Chondrocyte (in vitro differentiated cells): ENCODE measurements at places on chromosomes 7 and 10. TPM values are rescaled to one million over a fixed set of nuclear protein-coding genes. Genes with fewer than 3 reads are reported as not detected.

CHCHD2 gene
- total RNA-seq = 119 to 232 TPM (median 120 TPM) in 3 replicates

DNA sequence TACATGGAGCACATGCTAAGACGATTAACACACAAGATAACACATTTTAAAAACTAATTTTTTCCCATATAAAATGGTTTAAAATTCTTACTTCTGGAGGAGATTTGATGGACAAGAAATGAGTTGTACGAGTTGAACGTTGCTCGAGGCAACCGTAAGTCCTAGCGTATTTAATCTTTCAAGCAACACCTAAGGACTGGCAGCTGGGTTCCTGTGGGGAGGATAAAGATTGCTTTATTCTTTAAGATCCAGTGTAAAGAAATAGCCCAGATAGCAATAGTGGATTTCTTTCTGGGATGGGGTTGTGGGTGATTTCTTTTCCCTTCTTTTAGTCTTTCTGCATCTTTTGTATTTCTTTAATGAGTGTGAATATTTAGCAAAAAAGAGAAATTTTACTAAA, 9.8 kb downstream of the TBXAS1 start:
- peaks cover 5% of the 10 kb centered on the region for H3K36me3 ChIP-seq
- no peak for DNase-seq
- H3K27ac ChIP-seq = no peak overlapping the region
- H3K4me1 ChIP-seq = no peaks in the 10 kb centered on the region
- H3K27me3 ChIP-seq = peaks cover 5% of the 10 kb centered on the region

WDFY4 gene
- total RNA-seq = not detected in 3 replicates

- no peak overlapping the region for H3K4me3 ChIP-seq
- H3K27me3 ChIP-seq = no peaks in the 10 kb centered on the region
- DNase-seq = no peak
- H3K27ac ChIP-seq = no peak overlapping the region
- peaks cover 23% of the 10 kb centered on the region for H3K4me1 ChIP-seq
Measured at GRCh38 chr10:28971255-28971654, 293.9 kb downstream of the BAMBI start.

GRCh38 chr7:29853072-29853471, 46.8 kb downstream of the WIPF3 start:
- no peaks in the 10 kb centered on the region for H3K36me3 ChIP-seq
- no peak for DNase-seq
- H3K4me1 ChIP-seq = peaks cover 13% of the 10 kb centered on the region
- H3K4me3 ChIP-seq = no peak overlapping the region
- H3K27me3 ChIP-seq = peaks cover 12% of the 10 kb centered on the region

- no peak for DNase-seq
- H3K27ac ChIP-seq = no peak overlapping the region
- H3K4me3 ChIP-seq = no peak overlapping the region
Measured at GRCh38 chr7:41969561-41970105, 266.7 kb upstream of the INHBA start.

GRCh38 chr7:3832199-3832598, 531.1 kb downstream of the SDK1 start:
- no peak overlapping the region for H3K4me3 ChIP-seq
- no peaks in the 10 kb centered on the region for H3K4me1 ChIP-seq
- no peaks in the 10 kb centered on the region for H3K27me3 ChIP-seq
- H3K36me3 ChIP-seq = no peaks in the 10 kb centered on the region
- no peak for DNase-seq

- no peaks in the 10 kb centered on the region for H3K27me3 ChIP-seq
- DNase-seq = peak; percentile 86
- no peak overlapping the region for H3K4me3 ChIP-seq
- peaks cover 2% of the 10 kb centered on the region for H3K36me3 ChIP-seq
- no peak overlapping the region for H3K27ac ChIP-seq
Measured at GRCh38 chr7:1883834-1884582, 213.9 kb downstream of the ELFN1 start.

DNA sequence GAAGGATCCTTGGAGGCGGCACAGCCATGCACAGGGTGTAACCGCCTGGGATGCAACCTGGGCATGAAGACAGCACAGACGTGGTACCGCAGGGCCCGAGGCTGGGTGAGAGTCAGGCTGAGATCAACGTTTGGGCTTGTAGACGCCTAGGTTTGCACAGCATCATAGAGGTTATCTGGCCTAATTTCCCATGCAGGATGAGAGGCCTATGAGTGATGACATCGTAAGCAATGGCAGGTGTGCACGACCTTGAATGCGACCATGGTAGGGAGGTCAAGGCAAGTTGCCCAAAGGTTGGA, 7.5 kb downstream of the CALML3 start:
- H3K4me3 ChIP-seq = no peak overlapping the region
- H3K27me3 ChIP-seq = peaks cover 4% of the 10 kb centered on the region
- DNase-seq = no peak
- peaks cover 10% of the 10 kb centered on the region for H3K4me1 ChIP-seq
- no peak overlapping the region for H3K27ac ChIP-seq
- H3K36me3 ChIP-seq = peaks cover 3% of the 10 kb centered on the region

GRCh38 chr10:125083576-125083920, 76.8 kb downstream of the CTBP2 start:
- H3K4me1 ChIP-seq = peaks cover 72% of the 10 kb centered on the region
- H3K27me3 ChIP-seq = no peaks in the 10 kb centered on the region
- DNase-seq = no peak
- peak overlapping the region; percentile 99 for H3K27ac ChIP-seq
- peak overlapping the region; percentile 31 for H3K4me3 ChIP-seq

NOLC1 gene
- total RNA-seq = 36.2 to 50.6 TPM (median 38.8 TPM) in 3 replicates

- H3K27me3 ChIP-seq = no peaks in the 10 kb centered on the region
- H3K27ac ChIP-seq = no peak overlapping the region
- peaks cover 6% of the 10 kb centered on the region for H3K4me1 ChIP-seq
- no peak for DNase-seq
Measured at GRCh38 chr10:35558276-35558675, 46.9 kb upstream of the GJD4 start.

- H3K36me3 ChIP-seq = no peaks in the 10 kb centered on the region
- H3K4me1 ChIP-seq = no peaks in the 10 kb centered on the region
- H3K27ac ChIP-seq = no peak overlapping the region
- no peak overlapping the region for H3K4me3 ChIP-seq
- DNase-seq = no peak
Measured at GRCh38 chr7:21077602-21078001, 290.9 kb upstream of the SP8 start.

DNA sequence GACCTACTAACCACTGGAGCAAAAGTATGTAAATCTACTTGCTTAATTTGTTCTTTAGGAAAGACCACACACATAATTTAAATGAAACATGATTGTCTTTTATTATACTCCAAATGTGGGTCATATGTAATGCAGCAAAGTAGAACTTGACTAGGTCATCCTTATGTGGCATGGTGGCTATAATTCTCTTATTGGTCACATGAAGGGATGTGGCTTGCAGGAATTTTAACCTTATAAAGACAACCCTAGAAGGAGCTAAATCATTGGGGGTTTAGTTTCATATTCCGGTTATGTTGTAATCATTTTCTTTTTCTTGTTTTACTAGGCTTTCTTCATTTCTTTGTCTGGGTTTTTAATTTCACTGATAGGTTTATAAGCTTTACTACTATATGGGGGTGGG, 93.9 kb downstream of the SEPTIN7 start:
- peaks cover 22% of the 10 kb centered on the region for H3K4me1 ChIP-seq
- peaks cover 11% of the 10 kb centered on the region for H3K36me3 ChIP-seq
- H3K27ac ChIP-seq = no peak overlapping the region

DNA sequence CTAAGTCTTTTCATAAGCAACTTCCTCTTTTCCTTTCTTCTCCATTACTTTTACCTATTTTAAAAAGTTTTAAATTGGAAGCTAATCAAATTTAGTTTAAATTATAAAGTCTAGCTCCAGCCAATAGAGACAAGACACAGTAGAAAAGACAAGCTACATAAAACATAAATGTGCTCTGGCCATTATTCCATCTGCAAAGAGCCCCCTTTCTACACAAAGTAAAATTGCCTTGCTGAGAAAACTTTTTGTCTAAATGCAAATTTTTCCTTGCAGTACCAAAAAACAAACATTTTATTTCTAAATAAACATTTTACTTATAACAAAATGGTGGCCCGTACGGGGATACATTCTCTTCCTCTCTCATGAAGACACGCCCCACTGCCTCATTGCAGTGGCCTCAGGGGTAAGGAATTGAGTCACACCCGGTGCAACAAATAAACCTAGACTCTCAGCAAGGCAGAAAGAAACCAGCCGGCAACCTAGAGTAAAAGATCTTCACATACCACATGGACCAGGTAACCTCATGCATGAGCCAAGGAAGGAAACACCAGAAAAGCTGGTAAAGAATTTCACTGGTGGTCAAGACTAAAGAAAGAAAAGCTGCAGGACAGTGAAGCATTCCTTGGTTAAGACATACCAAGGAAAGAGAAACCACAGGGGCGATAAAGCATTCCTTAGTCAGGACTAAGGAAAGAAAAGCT, 71.6 kb upstream of the ZNF746 start:
- H3K4me1 ChIP-seq = peaks cover 34% of the 10 kb centered on the region
- H3K27ac ChIP-seq = peak overlapping the region; percentile 90
- peaks cover 21% of the 10 kb centered on the region for H3K36me3 ChIP-seq
- no peak for DNase-seq
- no peaks in the 10 kb centered on the region for H3K27me3 ChIP-seq
- peak overlapping the region; percentile 68 for H3K4me3 ChIP-seq

DNA sequence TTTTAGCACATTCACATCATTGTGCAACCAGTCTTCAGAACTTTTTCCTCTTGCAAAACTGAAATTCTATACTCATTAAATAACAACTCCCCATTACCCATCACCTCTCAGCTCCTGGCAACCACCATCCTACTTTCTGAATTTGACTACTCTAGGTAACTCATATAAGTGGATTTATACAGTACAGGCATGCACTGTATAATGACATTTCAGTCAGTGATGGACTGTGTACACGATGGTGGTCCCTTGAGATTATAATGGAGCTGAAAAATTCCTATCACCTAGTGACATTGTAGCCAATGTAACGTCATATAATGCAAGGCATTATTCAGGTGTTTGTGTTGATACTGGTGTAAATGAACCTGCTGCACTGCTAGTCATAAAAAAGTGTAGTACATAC, 60.1 kb downstream of the BTRC start:
- H3K4me1 ChIP-seq = peaks cover 11% of the 10 kb centered on the region
- no peaks in the 10 kb centered on the region for H3K27me3 ChIP-seq
- H3K27ac ChIP-seq = no peak overlapping the region
- peaks cover 10% of the 10 kb centered on the region for H3K36me3 ChIP-seq
- H3K4me3 ChIP-seq = no peak overlapping the region

DNA sequence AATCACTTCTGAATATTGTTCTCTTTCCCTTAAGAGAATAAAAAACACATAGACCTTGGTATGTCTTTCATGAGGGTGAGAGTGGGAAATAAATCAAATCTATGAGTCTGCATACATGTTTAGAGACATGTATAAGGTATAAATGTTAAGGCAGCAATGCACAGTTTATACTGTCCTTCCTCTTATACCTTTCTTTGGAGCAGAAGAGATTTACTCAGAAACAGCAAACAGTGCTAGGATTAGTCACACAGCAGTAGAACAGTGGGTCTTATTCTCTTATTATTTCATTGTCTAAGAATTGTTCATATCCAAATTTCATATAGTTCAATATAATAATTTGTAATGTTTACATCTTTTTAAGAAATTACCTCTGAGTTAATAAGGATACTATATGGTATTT, 126.7 kb upstream of the TMEM196 start:
- H3K36me3 ChIP-seq = no peaks in the 10 kb centered on the region
- no peak overlapping the region for H3K27ac ChIP-seq
- no peaks in the 10 kb centered on the region for H3K27me3 ChIP-seq
- H3K4me1 ChIP-seq = peaks cover 5% of the 10 kb centered on the region

- no peak for DNase-seq
- no peaks in the 10 kb centered on the region for H3K36me3 ChIP-seq
- H3K27ac ChIP-seq = no peak overlapping the region
- no peak overlapping the region for H3K4me3 ChIP-seq
- peaks cover 2% of the 10 kb centered on the region for H3K27me3 ChIP-seq
Measured at GRCh38 chr7:95318501-95319100, 5.7 kb downstream of the PON1 start.

DNA sequence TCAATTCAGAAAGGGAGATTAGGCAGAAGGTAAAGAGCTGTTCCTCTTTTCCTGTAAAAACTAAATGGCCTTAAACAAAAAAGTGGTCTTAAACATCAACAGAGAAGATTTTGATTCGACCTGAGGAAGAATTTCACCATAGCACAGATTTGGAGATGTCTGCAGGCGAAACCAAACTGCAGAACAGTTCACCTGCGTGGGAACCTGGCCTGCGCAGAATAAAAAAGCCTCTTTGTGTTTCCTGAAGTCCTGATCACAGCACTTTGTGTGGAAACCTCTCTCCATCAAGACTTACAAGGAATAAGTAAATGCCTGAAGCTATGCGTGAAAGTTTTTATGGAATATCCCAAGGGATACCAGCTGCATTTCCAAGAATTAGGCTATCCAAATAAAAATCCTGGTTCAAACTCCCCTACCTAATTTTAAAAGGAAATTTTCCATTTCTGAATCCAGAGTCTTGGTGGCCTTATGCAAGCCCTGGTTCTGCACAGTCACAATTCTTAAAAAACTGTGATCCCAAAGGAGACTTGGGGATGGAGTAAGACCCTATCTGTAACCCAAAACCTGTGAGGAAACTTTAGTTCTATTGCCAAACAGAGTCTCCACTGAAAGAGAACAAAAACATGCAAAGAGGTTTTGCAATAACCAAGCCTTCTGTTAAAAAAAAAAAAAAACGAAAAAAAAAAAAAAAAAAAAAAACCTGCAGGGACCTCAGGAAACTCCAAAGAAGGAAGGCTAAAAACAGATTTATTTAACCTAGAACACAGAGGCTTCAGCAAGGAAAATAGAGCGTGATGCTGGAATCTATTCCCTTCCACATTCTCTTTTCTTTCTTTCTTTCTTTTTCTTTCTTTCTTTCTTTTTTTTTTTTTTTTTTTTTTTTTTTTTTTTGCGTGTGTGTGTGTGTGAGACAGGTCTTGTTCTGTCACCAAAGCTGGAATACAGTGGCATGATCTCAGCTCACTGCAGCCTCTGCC, 10.4 kb downstream of the CALML3 start:
- peaks cover 3% of the 10 kb centered on the region for H3K36me3 ChIP-seq
- H3K4me1 ChIP-seq = peaks cover 14% of the 10 kb centered on the region
- H3K27ac ChIP-seq = no peak overlapping the region
- H3K27me3 ChIP-seq = peaks cover 5% of the 10 kb centered on the region
- DNase-seq = no peak
- no peak overlapping the region for H3K4me3 ChIP-seq

PGAM2 gene
- total RNA-seq = 0.25 to 0.41 TPM in 2 of 3 replicates, not detected in the other

- no peaks in the 10 kb centered on the region for H3K27me3 ChIP-seq
- DNase-seq = no peak
- H3K4me3 ChIP-seq = no peak overlapping the region
- H3K4me1 ChIP-seq = peaks cover 28% of the 10 kb centered on the region
- no peaks in the 10 kb centered on the region for H3K36me3 ChIP-seq
Measured at GRCh38 chr10:127151981-127152699, 44.3 kb downstream of the INSYN2A start.

ASAH2B gene
- 2.1 to 3.9 TPM (median 3.0 TPM) in 3 replicates for total RNA-seq

TLX1 gene
- not detected in 3 replicates for total RNA-seq

TEX47 gene
- not detected in 3 replicates for total RNA-seq

GRCh38 chr7:80357530-80357929, 154.3 kb downstream of the GNAT3 start:
- H3K27me3 ChIP-seq = no peaks in the 10 kb centered on the region
- H3K4me1 ChIP-seq = no peaks in the 10 kb centered on the region
- H3K27ac ChIP-seq = peak overlapping the region; percentile 19
- H3K36me3 ChIP-seq = no peaks in the 10 kb centered on the region
- no peak for DNase-seq
- H3K4me3 ChIP-seq = no peak overlapping the region

ZNF488 gene
- 0.10 to 1.1 TPM (median 0.17 TPM) in 3 replicates for total RNA-seq
